ENCODE measurements at places on chromosomes 5 and 9. TPM values are rescaled to one million over a fixed set of nuclear protein-coding genes. Genes with fewer than 3 reads are reported as not detected.

- no peak for DNase-seq
Observed at GRCh38 chr9:2725898-2726649, 8.8 kb downstream of the KCNV2 start.

DNA sequence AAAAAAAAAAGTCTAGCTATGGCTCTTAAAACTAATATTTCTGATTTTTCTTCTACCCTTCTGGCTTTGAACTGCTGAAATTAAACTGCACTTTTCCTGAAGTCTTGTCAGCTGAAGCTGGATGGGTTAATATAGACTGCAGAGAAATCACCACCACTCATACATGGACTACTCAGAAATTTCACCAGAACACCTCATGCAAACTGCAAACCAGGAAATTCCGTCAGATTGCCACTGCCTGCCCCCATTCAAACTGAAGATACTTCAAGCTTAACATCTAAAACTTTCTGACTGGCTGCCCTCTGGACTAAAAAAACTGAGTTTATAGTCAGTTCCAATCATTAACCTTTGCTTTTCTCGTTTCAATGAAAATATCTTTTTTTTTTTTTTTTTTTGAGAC lies 11.6 kb upstream of the ANXA2R start:
- no peak for DNase-seq

- DNase-seq, result no peak
Observed at GRCh38 chr9:83554278-83554677, 16.1 kb upstream of the FRMD3 start.

DNA sequence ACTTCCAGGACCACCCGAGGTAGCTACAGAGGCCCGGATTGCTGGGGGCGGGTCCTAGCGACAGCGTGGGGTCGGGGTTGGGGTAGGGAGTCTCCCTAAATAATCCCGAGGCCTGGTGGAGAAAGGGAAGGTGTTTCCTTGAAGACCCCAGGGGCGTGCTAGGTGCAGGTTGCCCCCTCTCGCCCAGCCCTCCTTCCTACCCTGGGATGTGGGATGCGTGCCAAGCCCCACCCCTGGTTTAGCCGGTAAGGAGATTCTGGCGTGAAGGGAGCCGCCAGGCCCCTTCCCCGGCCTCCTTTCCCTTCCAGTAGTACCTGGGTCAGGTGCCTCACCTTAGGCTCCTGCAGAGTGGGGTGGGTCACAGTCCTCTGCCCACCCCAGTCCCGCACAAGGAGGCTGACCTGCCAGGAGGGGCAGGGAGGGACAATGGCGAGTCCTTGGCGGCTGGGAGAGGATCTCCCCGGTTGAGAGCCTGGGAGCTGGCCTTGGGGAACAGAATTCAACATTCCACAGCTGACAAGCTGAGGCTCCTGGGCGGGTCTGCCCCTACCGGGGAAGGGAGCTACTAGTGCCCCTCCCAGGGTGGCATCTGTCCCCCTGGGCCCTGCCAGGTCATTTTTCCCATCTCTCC lies 674 bp downstream of the TSPAN17 start:
- no peak for DNase-seq

GRCh38 chr9:107274953-107275422 lies 8.1 kb upstream of the RAD23B start:
- no peak for DNase-seq

DNA sequence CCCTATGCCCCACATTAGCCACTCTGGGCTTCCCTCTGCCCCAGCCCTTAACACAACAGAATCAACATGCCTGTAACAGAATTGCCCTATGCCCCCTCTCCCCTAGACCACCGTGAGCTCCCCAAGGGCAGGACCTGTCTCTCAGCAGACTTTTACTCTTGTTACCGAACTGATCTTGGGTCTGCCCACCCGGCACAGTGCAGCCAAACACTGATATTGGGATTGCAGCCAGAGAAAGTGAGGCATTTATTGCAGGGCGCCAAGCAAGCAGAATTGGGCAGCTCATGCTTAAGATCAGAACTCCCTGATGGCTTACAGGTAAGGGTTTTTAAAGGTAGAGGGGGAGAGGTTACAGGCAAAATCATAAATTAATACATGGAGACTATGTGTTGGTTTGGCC lies 33.5 kb upstream of the KCNIP1 start:
- DNase-seq, result no peak

DNA sequence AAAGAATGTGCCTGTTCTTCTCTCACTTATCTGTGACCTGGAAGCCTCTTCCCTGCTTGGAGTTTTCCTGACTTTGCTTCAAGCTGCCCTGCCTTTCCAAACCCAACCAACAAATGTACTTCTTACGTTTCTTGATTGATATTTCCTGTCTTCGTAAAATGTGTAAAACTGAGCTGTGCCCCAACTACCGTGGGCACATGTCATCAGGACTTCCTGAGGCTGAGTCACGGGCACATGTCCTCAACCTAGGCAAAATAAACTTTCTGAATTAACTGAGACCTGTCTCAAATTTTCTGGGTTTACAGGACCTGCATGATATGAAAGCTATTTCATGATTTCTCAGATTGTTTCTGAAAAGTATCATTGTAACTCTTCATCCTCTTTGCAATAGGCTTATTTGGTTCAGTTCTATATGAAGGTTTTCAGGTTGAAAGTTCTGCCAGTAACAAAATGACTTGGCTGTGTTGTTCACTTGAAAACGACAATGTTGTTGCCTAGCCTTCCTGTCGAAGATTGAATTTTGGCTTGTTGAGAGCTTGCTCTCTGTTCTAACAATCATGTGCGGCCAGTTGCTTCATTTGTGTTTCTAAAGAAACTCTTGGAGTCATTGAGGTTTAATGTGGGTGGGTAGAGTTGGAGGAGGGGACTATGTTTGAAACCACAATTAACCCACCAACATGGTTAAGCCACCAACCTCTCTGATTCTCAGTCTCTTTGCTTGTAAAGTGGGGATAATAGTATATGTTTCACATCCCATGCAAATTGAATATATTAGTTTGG lies 145.6 kb downstream of the FBXL7 start:
- DNase-seq, result peak; percentile 11

DNA sequence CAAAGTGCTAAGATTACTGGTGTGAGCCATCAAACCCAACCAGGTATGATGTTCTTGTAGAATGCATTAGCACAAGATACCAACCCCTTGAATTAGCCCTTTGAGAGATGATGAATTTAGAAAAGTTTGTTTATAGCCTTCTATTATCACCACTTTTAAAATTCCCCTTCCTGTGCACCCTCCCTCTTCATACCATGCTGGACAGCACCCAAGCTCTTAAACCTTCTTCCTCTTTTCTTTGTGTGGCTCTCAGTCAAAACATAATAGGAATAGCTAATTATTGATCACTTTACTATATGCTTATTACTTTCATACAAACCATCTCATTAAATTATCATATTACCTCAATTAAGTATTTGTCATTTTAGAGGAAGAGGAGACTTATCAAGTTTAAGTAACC lies 87.6 kb upstream of the TMED7 start:
- no peak for DNase-seq

- DNase-seq, result no peak
Observed at GRCh38 chr5:137142764-137143605, 356.1 kb downstream of the SPOCK1 start.

- peak; percentile 29 for DNase-seq
Observed at GRCh38 chr5:143244000-143244736, 159.3 kb downstream of the NR3C1 start.

GRCh38 chr5:132024789-132025402 lies 13.4 kb upstream of the ACSL6 start:
- no peak for DNase-seq

DNA sequence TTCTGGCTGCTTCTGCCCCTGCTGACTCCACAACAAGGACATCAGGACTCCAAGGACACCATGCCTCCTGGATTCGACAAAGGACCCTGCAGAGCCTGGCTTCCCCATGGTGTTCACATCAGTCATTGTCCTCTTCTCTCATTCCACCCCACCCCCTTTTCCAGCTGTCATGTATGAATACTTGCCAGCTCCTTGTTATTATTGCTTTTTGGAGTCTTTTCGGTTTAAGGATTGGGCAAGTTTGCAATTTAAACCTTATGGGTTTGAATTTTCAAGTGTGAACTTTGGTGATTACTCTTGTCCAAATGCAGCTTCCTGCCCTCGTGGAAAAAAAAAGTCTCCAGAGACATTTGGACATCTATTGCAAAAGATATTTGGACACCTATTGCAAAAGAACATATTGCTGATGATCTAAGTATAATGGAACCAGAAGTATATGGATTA lies 14.2 kb upstream of the LVRN start:
- DNase-seq, result no peak

DNA sequence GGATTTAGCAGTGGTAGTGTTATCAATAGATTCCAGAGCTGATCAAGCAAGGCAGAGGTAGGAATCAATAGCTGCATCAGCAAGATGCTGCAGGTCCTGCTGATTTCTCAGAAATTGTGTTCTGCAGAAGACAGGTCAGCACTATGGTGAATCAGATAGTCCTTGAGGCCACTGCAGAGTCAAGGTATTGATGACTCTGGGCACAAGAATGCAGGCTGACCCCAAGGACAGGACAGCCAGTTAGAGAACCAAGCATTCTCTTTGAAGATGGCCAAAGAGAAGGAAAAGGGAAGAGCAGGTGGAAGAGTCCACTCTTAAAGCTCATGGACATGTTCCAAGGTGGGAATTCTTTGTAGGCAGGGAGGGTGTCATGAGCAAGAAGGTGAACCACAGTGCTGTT lies 28.0 kb downstream of the PRUNE2 start:
- no peak for DNase-seq

DNA sequence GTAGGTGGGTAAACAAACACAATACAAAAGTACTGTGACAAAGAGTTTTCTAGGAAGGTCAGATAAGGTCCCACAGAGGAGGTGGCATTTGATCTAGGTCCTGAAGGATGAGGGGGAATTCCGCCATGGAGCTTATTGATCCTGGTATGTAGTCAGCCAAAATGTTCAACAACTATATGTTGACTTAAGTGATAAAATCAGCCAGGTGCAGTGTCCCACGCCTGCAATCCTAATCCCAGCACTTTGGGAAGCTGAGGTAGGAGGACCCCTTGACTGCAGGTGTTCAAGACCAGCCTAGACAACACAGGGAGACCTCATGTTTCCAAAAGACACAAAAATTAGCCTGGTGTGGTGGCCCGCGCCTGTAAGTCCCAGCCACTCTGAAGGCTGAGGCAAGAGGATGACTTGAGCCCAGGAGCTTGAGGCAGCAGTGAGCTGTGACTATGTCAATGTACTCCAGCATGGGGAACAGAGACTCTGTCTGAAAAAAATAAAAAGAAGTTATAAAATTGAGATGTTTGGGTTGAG lies 46.4 kb upstream of the PLIN2 start:
- no peak for DNase-seq

- no peak for DNase-seq
Observed at GRCh38 chr5:7927466-7928375, 58.8 kb downstream of the MTRR start.

GRCh38 chr5:66757834-66758371 lies 161.7 kb downstream of the MAST4 start:
- no peak for DNase-seq

- no peak for DNase-seq
Observed at GRCh38 chr9:13478160-13478559, 198.7 kb upstream of the MPDZ start.

GRCh38 chr5:111411301-111411700 lies 101.0 kb downstream of the STARD4 start:
- DNase-seq, result no peak

DNA sequence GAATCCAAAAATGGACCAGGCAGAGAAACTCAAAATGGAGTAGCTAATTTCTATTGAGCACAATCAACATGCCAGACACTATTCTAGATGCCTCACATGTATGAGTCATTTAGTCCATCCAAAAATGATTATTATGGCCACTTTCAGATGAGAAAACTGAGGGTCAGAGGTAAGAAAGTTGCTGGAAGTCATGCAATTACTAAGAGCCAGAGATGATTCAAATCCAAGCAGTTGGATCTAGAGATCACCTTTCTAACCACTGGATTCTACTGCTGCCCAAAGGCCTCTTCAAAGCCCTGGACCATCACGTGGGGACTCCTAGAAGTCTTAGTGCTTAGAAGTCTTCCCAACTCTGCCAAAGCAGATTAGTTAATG lies 51.8 kb upstream of the HMHB1 start:
- DNase-seq, result no peak

DNA sequence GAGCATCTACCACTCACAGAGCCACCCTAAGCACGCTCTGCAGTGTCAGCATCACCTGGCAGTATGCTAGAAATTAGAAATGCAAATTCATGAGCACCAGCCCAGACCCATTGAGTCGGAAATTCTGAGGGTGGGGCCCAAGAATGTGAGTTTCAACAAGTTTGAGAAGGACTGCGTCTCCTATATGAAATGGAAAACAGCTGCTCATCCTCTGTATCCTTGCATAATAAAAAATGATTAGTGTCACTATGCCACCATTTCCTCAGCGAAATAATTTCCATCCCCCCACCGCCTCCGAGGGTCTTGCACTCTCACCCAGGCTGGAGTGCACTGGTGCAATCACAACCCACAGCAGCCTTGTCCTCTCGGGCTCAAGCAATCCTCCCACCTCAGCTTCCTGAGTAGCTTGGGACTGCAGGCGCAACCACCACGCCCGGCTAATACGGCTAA lies 1.3 kb upstream of the IQGAP2 start:
- no peak for DNase-seq

- no peak for DNase-seq
Observed at GRCh38 chr9:71909887-71910649, 925 bp downstream of the ABHD17B start.

- DNase-seq, result no peak
Observed at GRCh38 chr9:94533155-94533554, 21.7 kb upstream of the PCAT7 start.

Gene JAKMIP2
- not detected for total RNA-seq

Gene CTSV
- total RNA-seq, result 1.1 TPM

Gene LCN10
- total RNA-seq, result not detected

Gene ISCA1
- 22.5 TPM for total RNA-seq

Gene DMRT3
- not detected for total RNA-seq
